Umbilical cord (tissue), 2 donors: ENCODE measurements at places on chromosomes 3 and 15.

- no peak for DNase-seq
Measured at GRCh38 chr3:6540981-6541380, 319.9 kb upstream of the GRM7 start.

GRCh38 chr3:174002543-174002942 lies 605.0 kb downstream of the NLGN1 start:
- no peak for DNase-seq

GRCh38 chr3:127820826-127821313 lies 1.4 kb downstream of the MGLL start:
- no peak for DNase-seq

GRCh38 chr3:37287776-37288175 lies 113.4 kb upstream of the LRRFIP2 start:
- DNase-seq: no peak

DNA sequence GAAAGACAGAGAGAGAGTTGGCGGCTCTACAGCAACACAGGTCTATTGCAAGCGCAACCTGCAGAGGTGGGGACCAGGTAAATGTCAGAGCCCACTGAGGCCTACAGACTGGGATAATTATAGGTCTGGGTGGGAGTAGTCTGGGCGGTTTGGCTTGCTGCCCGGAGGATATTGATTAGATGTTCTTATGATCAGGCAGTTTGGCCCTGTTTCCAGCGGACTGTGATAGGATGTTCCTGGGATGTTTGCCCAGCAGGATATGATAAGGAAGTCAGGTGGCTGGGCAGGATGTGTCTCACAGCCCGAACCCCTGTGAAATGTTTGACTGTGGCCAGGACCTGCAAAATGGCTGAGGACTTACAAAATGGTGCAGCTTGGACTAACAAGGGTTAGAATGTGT lies 364.9 kb downstream of the NAALADL2 start:
- no peak for DNase-seq
